Dermis blood vessel endothelial cell (primary cell): ENCODE measurements at places on chromosomes 6 and 20.

- DNase-seq: peak; percentile 44
Observed at GRCh38 chr20:36818861-36819260, 45.3 kb upstream of the DSN1 start.

GRCh38 chr6:127266178-127266891 is at the start of gene RNF146:
Gene RNF146 (plus strand): TSS chr6:127266864. CDS start chr6:127280339, 13,475 bp downstream.
- DNase-seq: peak; percentile 89

DNA sequence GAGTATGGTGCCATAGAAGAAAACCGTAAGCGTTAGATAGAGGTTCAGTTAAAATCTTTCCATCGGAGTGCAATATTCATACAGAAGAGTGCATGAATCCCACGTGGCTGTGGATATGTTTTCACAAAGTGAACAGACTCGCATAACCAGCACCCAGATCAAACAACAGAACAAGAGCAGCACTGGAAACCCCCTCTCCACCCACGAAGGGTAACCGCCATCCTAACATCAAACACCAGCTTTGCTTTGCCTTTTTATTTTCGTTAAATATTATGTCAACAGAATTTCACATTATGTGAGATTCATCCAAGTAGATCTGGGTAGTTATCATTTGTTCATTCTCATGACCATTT is 4.7 kb downstream of the GTSF1L start:
- no peak for DNase-seq

DNA sequence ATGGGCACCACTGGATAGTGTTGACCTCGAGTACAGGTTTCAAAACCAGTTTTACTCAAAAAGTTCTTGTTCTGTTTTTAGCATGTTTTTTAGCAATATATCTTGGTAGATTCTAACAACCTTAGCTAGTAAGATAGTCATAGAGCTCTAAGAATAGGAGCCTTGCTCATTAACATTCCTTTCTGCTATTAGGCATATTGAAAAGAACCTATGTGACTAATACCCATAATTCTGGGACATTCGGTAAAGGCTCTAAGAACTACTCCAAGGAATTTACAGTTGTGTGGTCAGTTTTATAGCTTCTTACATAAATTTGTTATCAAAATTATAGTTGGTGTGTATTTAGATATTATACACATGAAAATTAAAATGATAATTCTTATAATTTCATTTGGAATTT is 11.6 kb downstream of the SLC9A8 start:
- DNase-seq: no peak

GRCh38 chr6:45650524-45651135 is 272.9 kb upstream of the SUPT3H start:
- DNase-seq: peak; percentile 90

DNA sequence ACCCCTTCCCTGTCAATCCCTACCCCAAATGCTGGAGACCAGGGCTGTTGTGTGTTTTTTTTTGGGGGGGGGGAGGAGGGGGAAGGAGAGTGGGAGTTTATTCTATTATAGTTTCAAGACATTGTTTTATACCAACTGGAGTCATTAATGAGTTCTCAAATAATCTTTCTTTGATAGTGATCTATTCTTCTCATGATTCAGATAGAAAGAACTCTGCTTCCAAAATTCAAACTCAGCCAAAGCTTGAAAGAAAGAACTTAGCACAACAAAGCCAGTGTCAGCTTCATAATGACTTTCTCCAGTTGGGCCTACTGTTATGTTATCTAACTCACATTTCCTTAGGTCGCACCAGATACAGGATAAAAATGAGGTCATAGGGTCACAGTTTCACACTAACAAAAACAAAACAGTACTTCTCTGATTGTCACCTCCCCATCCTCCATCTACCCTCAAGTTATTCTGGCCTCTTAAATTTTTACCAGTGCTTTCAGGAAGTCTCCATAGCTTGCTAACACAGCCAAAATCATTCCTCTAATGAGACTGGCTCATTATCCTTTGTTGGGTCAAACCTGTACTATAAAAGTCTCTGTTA is 19.0 kb upstream of the MAP3K7 start:
- DNase-seq: no peak

- DNase-seq: peak; percentile 74
Observed at GRCh38 chr6:142566628-142567396, 265.0 kb downstream of the ADGRG6 start.

GRCh38 chr6:95686895-95687294 is 109.6 kb downstream of the MANEA start:
- DNase-seq: no peak

- peak; percentile 53 for DNase-seq
Observed at GRCh38 chr6:159594750-159595117, 98.3 kb downstream of the SOD2 start.

- no peak for DNase-seq
Observed at GRCh38 chr6:144252259-144252658, 32.9 kb upstream of the UTRN start.

- no peak for DNase-seq
Observed at GRCh38 chr6:134005800-134006199, 46.6 kb downstream of the SLC2A12 start.

DNA sequence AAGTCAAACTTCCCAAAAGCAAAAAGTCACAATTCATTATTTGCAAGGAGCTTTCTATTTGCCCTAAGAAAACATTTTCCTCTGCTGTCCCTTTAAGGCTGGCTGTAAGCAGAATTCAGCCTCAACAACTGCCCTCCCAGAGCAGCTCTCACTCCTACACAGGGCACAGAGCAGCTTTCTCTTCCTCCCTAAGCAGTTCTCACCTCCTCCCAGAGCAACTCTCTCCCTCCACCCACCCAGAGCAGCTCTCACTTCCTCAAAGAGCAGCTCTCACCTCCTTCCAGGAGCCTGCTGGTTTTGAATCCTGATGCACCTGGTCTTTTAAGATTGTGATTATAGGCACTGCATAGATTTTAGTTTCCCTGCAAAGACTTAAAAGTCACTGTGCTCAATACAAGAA is 120.6 kb upstream of the TMEM181 start:
- no peak for DNase-seq

DNA sequence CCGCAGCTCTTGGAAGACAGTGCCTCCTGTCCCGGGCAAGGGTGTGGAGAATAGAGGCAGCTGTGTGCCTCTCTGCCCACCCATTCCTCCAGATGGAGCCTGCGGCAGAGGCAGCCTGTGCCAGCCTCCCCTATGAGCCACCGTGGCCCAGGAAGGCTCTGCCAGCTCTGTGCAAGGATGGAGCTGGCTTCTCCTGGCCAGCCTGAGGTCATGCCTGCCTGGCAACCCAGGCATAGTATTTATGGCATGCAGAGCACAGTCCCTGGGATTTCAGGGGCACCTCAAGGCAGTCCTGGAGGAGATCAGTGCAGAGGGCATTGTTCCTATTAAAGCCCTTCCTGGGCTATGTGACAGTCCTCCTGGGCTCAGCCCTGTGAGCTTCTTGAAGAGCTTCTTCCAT is 1.5 kb downstream of the EPB41L1 start:
- DNase-seq: no peak

DNA sequence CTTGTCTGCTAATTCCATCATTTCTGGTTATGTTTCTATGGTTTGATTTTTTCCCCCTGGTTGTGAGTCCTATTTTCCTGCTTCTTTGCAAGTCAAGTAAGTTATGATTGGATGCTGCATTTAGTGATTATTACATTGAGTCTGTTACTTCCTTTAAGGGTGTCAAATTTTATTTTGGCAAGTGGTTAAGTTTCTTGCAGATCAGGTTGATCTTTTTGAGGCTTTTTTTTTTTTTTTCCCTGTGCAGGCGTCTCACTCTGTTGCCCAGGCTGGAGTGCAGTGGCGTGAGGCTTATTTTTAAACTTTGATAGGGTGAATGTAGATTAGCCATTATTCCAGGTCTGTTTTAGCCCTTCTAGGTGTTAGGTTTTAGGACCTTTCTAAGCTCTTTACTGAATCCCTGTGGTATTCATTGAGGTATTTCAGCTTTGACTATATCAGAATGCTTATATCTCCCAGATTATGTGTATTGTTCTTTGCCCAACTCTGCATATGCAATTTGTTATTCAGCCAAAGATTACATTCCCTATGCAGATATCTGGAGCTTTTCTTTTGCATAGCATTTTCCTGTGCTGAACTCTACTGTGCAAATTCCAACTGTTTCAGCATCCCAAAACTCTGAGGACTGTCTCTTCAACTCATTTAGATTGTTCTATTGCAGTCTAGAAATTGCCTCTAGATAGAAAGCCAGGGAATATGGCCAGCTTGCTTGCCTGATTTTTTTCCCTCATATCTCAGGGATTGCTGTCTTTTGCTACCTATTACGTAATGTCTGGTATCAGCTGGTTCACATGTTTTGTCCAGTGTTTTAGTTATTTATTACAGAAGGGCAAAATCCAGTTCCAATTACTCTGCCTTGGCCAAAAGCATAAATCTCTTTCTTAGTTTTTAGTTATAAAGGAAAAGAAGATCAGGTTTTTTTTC is 113.3 kb downstream of the AFG1L start:
- no peak for DNase-seq

DNA sequence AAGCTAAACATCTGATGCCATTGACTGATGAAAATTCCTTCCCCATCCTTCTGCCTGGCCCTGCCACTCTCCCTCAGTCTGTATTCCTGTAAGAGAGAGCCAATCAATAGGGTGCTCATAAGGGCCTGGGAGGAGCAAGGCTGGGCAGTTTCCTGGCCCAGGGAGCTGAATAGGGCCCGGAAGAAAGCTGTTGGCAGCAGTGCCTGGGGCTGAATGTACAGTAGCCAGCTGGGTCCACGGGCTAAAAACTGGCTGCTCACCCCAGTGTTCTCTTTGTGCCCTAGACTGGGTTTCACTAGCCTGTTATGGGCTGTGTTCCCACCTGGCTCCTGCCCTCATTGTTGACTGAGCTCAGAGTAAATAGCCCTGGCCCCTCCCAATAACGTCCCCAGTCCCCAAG is 1.7 kb upstream of the WFDC2 start:
- no peak for DNase-seq

GRCh38 chr6:1201547-1202200 is 110.2 kb upstream of the FOXQ1 start:
- DNase-seq: no peak

DNA sequence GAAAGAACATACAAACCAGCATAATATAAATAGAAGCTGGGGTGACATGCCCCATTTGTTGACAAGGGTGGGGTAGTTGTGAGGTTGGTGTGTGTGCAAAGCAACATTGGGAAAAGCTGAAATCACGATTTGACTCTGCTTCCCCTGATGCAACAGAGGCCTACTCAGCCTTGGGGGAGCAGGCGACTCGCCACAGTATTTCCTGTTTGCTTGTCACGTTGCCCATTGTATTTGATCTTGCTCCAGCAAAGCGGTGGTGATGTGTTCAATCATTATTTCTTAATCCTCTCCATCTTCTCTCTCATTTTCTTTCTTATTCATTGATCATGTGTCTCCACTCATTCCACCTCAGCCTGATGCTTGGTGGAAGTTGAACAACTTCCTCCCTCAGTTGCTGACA is 165.8 kb upstream of the CITED2 start:
- peak; percentile 70 for DNase-seq

GRCh38 chr6:119314885-119315272 is 34.7 kb downstream of the MAN1A1 start:
- DNase-seq: no peak

- no peak for DNase-seq
Observed at GRCh38 chr6:75145976-75146375, 59.9 kb downstream of the COL12A1 start.

DNA sequence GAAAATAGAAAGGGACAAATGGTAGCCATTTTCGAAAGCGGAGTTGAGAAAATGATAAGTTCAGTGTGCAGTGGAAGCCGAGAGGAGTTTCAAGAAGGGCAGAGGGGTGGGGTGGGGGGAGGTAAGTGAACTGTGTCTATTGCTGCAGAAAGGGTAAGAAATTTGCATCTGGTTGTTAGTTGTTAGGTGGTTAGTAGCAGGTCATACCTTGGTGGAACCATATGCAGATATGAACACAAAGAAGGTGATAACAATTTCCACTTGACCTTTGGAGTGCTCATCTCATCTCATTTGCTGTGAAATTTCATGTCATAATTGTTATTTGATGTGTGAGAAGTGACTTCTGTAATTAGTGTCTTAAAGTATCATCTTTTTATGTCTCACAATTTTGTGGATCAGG is 288.2 kb downstream of the QKI start:
- DNase-seq: no peak

DNA sequence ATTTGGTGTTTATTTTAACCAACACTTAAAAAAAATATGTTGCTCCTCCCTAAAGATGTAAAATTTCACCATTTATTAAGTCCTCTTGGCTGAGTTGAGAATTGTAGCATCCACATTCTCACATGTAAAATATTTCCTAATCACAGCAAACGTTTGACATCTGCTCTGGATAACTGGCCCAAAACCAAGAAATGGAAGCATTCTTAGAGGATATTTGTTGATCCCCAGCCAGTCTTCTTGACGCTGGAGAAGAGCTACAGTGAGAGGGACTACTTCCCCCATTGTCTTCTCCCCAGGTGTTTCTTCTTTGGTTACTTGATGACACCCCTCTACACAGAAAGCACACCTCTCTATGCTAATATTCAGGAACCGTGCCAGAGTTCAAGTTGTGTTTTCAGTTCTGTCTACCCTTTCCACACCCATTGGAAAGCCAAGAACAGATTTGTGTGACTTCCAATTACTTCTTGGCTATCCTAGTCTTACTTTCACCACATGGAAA is 454.5 kb upstream of the JAG1 start:
- DNase-seq: no peak

GRCh38 chr6:47071681-47072080 is 29.5 kb upstream of the ADGRF1 start:
- DNase-seq: no peak

GRCh38 chr20:23636182-23636907 is 1.4 kb downstream of the CST3 start:
- peak; percentile 16 for DNase-seq

DNA sequence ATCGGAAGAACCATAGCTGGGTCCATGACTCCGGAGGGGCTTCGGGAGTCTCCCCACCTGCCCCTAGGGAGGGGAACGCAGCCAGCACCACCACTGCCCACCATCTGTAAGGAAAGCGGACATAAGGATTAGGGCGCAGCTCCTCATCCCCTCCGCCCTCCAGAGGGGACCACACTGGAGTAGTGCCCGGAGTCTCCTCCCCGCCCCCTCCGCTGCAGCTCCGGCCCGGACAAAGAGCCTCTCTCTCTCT is 628 bp downstream of the SLC35B2 start:
- no peak for DNase-seq

DNA sequence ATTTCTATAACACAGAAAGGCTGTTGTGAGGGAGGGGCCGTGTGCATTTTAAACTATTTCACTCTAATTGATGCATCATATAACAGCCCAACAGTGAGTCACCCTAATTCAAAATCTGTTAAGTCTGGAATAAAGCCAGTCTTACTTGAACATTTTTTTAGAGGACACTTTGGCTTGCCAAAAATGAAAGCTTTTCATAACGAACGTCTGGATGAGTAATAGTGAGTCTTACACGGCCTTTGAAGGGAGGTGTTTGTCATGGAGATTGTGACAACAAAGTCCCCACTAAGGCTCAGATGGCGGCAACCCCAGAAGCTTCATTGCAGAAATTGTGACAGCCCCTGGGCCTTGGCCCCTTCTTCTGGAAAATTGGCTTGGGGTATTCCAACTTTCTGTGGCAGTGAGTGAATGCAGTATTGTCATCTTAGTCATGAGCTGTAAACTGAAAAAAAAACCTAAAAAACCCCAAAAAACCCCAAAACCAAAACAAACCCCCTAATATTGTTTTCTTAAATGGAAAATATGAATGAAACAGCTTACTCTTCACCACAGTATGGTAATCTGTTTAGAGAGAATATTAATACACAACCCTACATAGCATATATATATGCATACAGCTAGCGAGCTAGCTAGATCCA is 92.6 kb upstream of the CLDN20 start:
- DNase-seq: peak; percentile 94
